ENCODE measurements at places on chromosomes 5 and 9.

DNA sequence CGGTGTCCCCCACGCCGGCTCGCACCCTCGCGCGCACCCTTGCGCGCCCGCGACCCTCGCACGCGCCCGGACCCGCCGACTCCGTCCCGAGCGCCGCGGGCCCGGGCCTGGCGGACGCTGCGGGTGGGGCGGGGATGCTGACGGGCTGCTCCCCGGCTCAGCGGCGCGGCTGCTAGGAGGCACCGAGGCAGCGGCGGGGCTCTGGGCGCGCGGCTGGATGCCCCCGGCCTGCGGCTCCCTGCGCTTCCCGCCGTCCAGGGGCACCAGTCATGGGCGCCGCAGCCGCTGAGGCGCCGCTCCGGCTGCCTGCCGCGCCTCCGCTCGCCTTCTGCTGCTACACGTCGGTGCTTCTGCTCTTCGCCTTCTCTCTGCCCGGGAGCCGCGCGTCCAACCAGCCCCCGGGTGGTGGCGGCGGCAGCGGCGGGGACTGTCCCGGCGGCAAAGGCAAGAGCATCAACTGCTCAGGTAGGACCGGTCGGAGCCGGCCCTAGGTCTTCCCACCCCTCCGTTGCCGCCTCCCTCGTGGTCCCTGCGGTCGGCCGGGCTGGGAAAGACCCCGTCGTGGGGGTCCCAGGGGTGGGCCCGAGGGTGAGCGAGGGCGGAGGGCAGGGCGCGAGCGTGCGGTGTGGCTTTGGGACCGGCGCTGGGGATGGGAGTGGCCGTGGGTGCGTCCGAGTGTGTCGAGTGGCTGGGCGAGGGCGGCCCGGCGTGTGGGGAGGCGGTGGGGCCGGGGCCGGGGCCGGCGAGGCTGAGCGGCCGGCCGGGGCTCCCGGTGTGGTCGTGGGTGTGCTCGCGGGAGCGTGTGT lies 530 bp downstream of the TMEFF1 start:
- peak; percentile 42 for DNase-seq

DNA sequence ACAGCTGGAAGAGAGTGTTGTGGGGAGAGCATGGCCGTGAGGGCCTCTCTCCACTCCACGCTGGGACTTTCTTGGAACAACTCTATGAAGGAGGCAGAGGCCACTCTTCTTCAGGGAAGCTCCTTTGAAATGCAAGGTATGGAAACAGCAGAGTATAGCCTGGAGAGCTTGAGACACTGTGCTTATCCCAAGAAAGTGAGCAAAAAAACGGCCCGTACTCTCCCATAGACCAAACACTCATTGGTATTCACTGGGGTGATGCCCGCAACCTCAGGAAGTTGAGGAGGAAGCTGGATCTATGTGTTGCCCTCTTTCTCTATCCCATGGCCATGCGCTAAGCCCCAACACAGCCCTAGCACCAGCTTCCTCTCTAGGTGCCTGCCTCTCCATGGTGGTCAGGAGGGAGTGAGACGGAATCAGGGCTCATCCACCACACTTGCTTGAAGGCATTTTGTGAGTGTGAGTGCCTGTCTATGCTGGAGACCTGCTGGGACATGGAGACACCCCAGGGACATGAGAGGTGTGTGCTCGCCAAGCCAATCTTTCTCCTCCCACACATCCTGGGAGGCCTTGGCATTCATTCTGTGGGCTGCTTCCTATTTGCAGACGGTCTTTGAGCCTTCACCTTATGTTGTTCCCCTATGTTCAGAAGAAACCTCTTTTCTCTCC lies 616.6 kb downstream of the IRX1 start:
- no peak for DNase-seq

DNA sequence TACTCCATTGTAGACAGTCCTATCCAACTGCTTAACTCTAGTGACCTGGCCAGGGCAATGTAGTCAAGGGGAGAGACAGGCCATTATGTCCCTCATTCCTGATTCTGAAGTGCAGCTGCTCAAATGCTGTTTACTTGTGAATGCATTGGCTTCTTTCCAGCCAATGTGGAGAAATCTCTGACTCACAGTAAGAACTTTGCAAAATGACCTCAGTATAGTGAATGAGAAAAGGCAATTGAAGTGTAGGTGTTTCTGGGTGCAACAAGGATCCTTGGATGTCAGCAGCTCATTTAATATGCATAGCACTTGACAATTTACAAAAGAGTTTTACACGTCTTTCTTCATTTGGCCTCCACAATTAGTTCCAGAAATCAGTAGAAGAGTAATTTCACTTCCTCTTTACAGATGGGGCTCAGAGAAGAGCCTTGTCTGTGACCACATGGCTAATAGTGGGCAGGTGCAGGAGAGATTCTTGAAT lies 367.2 kb downstream of the OSTF1 start:
- DNase-seq, result no peak

DNA sequence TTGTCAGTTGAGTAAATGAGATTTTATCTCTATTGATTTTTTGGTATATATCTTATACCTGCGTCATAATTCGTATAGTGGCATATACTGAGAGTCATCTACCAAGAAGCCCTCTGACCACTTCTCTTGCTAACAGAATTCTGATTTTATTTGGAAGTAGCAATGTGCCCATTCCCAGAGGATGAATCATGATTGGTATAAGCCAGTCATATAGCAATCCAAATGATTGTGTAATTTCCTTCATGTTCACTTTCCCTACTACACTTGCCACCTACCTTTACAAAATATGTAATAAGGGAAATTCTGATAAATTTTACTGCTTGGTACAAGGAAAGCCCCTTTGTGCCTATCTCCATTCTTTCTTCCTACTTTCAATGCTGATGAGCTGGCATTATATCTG lies 16.1 kb upstream of the ZNF462 start:
- DNase-seq, result no peak

- no peak for DNase-seq
Observed at GRCh38 chr5:169369130-169369529, 68.2 kb upstream of the SLIT3 start.

DNA sequence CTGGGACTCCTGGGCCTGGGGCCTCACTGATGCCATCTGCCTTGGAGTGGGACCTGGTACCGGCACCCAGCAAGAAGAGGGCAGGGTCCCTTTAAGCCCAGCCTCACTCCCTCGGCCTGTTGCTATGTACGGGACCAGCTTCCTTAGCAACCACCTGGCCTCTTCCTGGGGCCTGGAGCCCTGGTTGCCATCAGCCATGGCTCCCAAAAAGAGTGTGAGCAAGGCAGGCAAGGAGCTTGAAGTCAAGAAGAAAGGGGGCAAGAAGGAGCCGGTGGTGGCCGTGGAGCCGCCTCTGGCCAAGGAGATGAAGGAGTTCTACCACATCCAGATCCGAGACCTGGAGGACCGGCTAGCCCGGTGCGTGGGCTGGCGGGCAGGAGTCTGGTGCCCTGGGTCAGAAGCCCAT lies at the start of gene CFAP157:
TSS of gene CFAP157 (plus strand) at position 153 of the 406 bp plus-strand sequence. CDS start at position 197, 44 bp downstream.
- no peak for DNase-seq

DNA sequence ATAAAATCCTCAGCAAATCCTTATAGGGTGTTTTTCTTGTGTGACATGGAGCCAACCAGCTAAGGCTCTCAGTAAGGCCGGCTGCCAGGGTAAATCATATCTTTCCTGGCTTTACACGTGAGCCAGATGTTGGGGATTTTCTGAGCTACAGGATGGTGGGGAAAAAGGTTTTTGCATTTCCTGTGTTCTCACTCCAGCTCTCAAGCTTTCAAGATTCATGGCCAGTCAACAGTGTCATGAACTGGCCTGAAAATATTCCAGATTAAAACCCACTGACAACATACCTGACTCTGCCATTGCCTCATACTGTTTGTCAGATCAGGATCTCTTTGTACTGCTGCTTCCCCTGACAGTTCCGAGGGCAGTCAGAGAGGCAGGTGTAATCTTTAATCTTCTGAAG lies 306.9 kb downstream of the GLIS3 start:
- no peak for DNase-seq

- DNase-seq, result no peak
Observed at GRCh38 chr5:32225445-32225844, 51.3 kb upstream of the GOLPH3 start.

GRCh38 chr5:170389550-170389892 lies 354 bp upstream of the KCNMB1 start:
- DNase-seq, result no peak

Data from activated CD4-positive, CD25-positive, alpha-beta regulatory T cell treated with anti-CD3 and anti-CD28 coated beads, Interleukin-2, amount 50 U/mL, for 72 hours (primary cell).